ENCODE measurements at places on chromosomes 3 and 15.
A peak's percentile ranks its signal among the peaks of the same experiment; 100 is the strongest.

GRCh38 chr3:43477600-43477999 lies 144.2 kb downstream of the ANO10 start:
- peak; percentile 23 for DNase-seq

DNA sequence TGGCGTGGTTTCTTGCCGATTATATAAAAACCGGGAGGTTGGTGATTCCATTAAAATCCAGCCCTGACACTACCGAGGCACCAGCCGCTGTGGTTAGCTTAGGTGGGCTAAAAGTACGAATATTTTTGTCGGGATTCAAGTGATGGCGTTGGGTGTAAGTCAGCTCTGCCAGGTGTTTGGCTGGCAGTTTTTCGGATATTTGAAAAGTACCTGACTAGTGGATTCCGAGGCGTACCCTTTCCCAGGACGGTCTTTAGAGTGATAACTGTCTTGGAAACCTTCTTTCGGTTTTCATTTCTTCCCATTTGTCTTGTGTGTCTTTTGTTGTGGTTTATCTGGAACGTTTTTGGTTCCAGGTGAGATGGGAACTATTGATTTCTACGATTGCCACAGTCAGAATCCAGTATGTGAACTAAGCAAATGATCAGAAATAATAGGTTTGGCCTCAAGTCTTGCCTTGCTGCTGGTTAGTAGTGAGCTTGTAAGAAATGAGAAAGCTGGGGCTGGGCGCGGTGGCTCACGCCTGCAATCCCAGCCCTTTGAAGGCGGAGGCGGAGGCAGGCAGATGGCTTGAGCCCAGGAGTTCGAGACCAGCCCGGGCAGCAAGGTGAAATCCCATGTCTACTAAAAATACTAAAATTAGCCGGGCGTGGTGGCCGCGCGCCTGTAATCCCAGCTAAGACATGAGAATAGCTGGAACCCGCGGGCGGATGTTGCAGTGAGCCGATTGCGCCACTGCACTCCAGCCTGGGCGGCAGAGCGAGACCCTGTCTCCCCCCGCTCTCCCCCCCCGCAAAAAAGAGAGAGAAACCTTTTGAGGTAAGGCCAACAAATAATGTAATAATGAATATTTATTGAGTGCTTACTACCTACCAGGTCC lies 1.4 kb downstream of the FYTTD1 start:
- peak; percentile 39 for DNase-seq

DNA sequence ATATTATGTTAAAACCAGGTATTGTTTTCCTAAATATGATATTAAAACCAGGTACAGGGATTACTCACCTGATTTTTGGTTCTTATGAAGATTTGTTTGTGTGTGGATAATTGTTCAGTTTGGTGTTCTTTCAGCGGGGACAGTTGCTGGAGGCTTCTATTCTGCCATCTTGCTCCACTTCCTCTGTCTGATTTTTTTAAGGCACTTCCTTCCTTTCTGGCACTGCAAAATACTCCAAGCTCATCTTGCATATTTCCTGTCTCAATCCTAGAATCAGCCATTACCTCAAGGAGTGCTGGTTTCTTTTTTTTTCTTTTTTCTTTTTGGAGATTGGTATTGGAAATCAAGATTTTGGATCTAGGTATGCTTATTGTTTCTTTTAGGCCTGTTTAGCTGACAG lies 229.9 kb downstream of the SV2B start:
- no peak for DNase-seq

DNA sequence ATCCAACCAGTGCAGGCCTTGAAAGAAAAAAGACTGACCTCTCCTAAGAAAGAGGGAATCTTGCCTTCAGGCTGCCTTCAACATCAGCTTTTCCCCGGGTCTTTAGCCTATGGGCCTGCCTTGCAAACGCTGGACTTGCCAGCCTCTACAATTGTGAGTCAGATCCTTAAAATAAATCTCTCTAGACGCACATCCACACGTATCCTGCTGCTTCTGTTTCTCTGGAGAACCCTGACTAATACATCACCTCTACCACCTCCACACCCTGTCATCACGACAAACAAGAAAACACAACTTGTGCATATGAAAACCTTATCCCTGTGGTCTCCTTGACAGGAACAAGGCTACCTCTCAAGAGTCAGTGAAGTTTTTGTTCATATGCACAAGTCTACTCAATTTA lies 11.8 kb downstream of the CYFIP1 start:
- DNase-seq: no peak

DNA sequence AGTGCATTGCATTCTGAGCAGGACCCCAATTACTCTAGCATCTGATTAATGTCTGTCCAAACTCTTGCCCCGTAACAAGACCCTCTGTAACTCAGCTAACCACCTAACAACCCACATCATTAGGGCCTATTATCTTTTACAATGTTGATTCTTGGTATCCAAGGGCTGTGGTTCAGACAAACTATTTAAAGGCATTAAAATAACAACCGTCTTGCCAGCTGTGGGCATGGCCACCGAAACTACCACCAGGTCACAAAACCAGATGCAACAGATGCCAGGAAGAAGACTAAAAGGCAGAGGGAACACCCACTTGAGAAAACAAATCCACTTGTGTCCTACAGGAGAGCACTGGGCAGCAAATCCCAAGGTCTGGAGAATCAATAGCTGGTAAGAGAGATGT lies 262.9 kb downstream of the ERC2 start:
- DNase-seq: no peak
